Activated CD4-positive, alpha-beta T cell treated with anti-CD3 and anti-CD28 coated beads for 4 hours (primary cell): ENCODE measurements at places on chromosomes 5 and 9.

DNA sequence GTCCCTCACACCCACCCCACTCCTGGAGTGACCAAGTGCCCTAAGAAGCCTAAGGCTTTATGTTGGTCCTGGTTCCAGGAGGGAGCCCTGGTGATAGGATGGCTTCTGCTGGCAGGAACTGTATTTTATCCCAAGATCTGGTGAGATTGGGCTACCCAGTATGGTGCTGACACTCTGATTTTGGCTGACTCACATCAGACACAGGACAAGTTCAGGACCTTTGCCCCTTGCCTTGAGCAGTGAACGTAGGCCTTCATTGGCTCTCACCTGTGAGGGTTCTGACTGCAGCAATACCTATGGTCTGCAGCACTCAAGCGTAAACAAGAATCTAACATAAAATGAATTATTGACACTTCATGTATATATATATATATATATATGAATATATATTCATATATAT is 25.0 kb downstream of the BHMT start:
- no peak for DNase-seq

GRCh38 chr9:109046346-109046745 is 33.0 kb upstream of the CTNNAL1 start:
- DNase-seq = no peak

GRCh38 chr5:154479160-154479943 is 1.3 kb upstream of the HAND1 start:
- no peak for DNase-seq

DNA sequence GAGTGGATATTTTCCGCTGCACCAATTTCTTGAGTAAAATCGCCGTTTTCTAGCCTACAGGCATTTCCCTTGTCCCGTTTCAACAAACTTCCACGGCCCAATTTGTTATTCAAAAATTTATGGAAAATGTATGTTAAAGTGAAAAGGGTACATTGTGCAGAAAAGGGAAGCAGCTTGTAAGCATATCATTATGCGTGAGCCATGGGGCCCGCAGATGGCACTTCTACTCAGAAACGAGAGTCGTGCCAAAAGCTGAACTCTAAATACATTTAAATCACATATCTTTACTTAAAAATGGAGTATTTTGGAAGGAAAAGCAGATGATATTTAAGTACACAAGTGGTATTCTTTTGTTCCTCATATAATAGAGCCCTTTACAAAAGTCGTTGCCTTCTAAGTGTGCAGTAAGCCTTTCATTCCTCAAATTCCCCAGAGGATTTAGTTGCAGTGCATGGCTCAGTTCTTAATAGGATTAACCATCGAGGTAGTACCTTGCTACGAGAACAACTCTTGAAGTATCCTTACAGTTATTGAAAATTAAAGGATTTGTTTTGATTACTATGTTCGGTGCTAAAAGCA is 1227.2 kb upstream of the WWC1 start:
- no peak for DNase-seq

GRCh38 chr9:5939530-5939929 is 48.8 kb downstream of the MLANA start:
- no peak for DNase-seq

DNA sequence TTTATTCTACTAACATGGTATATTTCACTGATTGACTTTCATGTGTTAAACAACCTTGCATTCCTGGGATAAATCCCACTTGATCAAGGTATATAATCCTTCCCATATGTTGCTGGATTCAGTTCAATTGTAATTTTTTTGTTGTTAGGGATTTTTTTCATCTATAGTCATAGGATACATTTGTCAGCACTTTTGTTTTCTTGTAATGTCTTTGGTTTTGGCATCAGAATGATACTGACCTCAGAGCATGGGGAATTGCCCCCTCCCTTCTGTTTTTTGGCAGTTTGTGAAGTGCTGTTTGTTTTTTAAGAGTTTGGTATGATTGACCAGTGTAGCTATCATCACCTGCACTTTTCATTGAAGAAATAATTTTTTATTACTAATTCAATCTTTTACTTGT is 176.8 kb upstream of the RASEF start:
- no peak for DNase-seq

- peak; percentile 61 for DNase-seq
Observed at GRCh38 chr5:14872070-14872989, 752 bp upstream of the ANKH start.

DNA sequence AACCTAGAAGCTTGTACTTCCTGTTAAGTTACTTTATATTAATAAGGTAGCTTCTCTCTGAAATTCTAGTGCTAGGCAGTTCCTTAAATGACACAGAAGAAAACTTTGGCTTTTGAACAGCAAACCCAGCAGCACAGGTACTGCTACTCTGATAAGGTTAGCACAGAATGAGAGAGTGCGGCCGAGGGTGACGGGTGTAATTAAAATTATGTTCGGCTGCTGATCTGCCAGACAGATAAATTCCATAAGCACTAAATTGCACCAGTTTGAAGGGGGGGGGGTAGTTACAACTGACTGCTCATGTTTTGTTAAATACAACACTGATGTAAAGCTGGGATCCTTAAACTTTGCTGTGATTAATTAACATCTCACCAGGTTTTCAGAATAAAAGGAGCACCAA is 475.1 kb downstream of the SPOCK1 start:
- DNase-seq = no peak

- DNase-seq = no peak
Observed at GRCh38 chr5:19565466-19565865, 422.5 kb downstream of the CDH18 start.

DNA sequence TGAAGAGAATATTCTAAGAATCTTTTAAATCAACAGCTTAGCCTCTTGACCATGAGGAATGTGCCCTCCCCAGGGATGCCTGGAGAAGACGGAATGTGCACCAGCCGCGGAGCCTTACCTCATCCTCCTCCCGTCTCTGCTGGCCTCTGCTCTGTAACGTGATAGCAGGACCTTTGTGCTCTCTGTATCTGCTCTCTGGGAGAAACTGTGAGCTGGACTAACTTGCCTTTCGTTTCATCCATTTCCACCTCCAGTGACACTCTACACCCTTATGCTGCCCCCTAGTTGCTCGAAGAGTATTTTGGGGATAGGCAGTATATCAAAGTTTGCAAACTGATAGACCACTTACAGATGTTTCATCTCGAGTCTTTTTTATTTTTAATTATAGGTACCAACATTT is 141.4 kb downstream of the NPR3 start:
- DNase-seq = no peak
